Urothelium cell line (cell line): ENCODE measurements at places on chromosomes 5 and 9.

DNA sequence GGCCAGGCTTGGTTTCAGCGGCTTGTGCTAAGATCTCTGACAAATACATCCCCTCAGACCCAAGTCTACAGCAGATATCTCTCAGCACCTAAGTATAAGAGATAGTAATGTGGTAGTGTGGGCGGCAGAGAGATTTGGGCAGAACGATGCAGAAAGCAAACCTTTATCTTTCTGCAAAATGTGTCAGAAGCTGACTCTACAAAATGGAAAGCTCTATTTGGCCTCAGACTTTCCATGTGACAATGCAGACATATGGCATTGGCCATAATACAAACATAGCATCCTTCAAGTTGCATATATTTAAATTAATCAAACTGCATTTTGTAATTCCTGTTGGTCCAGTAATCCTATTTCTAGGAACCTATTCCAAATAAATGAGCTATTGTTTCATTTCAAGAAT, 102.5 kb upstream of the RAI14 start:
- DNase-seq = no peak

GRCh38 chr5:123803359-123803758, 291.4 kb downstream of the CSNK1G3 start:
- no peak for DNase-seq

GRCh38 chr5:169610606-169611005, 26.5 kb upstream of the DOCK2 start:
- DNase-seq = peak; percentile 8

DNA sequence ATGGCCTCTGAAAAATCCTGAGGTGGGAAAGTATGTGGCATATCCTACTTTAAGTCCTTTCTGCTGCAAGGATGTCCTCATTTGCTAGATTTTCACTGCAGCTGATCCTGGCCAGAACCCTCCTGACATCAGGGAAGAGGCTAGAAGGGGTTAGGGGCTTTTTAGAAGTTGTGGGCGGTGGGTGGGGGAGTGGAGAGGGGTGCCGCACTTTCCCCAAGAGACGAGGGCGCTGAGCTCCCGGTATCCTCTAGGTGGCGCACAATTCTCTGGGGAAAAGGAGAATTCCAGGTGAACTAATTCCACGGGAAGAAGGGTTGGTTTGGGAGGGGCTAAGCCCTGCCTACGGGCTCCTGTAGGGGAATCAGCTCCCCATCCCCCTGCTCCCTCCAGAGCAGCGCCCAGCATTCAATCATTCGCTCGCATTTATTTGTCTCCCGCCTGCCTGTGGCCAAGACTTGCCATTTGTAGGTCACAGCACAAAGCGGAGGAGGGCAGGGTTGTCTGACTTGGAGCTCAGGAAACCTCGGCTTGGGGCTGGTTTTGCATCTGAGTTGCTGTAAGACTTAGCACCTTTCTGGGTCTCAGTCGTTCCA, 42.9 kb upstream of the HAND1 start:
- DNase-seq = peak; percentile 77

DNA sequence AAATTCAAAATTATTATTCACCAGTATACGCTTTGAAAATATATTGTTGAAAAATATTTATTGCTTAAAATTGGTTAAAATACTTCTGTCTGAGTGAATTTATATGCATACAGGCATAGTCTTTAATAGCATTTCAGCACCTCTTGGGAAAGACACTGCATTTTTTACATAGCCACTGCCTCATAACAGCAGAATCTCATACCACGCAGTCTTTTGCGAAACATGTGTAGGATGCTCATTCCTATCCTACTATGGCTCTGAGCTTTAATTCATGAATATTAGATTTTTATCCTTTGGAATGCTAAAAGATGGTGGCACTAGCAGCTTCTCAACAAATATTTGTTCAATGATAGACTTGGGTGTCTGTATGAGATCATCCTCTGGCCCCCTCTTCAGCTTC, 94.0 kb upstream of the SH3GL2 start:
- no peak for DNase-seq

DNA sequence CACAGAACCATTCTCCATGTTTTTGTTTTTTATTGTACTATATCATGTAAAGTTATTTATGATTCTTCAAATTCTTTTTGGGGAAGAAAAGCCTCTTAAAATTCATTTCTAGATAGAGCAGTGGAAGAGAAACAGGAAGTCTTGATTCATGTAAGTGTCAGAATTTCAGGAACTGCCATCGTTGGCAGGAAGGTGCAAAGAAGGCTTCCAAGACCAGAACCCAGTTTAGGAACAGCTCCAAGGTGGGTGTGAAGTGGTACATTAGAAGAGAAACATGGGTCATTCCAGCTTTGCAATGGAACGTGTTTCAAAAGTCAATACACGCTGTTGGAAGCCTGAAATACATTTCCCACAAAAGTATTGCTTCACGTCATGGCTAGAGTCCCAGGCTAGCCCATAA, 14.8 kb downstream of the SAXO1 start:
- no peak for DNase-seq
